ENCODE measurements at places on chromosomes 13 and 19.

DNA sequence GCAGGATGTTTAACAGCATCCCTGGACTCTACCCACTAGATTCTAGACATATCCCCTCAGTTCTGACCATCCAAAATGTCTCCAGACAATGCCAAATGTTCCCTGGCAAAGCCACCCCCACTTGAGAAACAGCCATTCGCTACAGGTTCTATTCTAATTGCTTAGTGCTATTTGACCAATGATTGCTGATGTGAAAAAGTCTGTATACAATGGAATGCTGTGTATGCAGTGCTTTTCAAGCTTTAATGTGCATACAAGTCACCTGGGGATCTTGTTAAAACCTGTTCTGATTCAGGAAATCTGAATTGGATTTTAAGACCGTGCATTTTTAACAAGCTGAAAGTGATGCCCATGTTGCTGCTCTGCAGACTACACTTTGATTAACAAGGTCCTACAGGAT, 331.8 kb upstream of the KLF12 start:
- no peak for DNase-seq

GRCh38 chr13:50678464-50679162, 164.9 kb downstream of the DLEU7 start:
- no peak for DNase-seq

DNA sequence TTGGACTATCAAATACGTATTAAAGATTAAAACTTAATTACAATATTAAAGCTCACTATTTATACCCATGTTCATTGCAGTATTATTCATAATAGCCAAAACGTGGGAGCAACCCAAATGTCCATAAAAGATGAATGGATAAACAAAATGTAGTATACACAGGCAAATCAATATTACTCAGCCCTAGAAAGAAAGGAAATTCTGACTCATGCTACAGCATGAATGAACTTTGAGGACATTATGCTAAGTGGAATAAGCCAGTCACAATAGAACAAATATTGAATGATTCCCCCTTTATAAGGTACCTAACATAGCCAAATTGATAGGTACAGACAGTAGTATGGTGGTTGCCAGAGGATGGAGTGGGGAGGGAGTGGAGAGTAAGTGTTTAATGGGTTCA, 457.3 kb downstream of the FGF14 start:
- no peak for DNase-seq

GRCh38 chr13:97574926-97575325, 141.0 kb downstream of the RAP2A start:
- DNase-seq = no peak

- no peak for DNase-seq
Observed at GRCh38 chr13:23883255-23883654, 5.9 kb downstream of the MIPEP start.

GRCh38 chr13:21980049-21980448, 309.2 kb downstream of the FGF9 start:
- no peak for DNase-seq

DNA sequence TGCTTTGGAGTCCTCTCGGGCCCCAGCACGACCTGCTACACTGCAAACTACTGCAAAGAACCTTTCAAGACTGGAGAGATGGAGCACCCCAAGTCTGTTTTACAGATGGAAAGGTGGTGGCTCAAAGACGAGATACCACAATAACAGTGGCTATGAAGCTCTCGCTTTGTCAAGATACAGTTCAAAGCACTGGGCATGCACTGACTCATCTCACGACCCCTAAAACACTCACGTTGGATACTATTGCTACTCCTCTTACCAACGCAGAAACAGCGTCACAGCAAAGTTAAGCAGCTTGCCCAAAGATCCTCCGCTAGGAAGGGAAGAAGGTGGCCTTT, 24.0 kb upstream of the LAIR1 start:
- no peak for DNase-seq

- DNase-seq = peak; percentile 45
Observed at GRCh38 chr13:29702912-29703351, 107.4 kb upstream of the SLC7A1 start.

DNA sequence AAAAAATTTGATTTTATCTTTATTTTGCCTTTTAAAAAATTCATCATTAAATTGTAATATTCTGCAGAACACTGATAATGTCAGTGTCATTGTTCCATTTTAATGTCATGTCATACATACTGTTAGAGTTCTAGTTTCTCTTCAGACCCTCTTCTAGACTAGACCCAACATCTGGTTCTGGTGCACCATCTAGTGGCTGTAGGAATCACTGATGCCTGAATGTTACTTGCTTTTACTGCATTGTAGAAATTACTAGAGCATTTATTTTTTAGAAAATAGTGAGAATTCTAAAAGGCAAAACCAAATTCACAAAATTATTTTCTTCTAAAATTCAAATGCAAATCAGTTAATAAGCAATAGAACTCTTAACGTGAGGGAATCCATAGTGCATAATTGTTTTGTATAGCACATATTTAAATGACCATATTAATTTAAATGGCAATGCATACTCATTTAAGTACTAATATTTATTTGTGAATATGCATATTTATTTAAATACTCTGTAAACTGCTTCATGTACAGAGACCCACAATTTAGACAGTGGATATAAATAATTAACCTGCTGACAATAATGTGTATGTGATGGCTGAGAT, 425.7 kb downstream of the KLF12 start:
- no peak for DNase-seq

DNA sequence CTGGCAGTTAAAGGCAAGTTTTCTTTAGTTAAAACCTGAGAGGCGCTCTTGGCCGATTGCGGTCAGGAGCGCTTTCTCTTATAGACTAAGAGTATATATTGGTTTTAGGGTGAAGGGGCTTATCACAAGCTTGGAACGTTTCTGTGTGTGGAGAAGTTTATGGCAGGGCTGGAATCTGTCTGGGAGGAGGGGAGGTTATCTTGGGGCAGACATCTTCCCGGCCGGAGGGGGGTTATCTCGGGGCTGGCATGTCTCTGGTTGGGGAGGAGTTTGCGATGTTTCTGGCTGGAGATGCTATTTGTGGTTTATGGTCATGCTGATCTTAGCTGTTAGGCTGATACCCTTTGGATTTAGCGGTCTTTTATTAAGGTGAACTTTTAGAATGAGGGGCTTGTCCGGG, 18.3 kb downstream of the KDM4B start:
- DNase-seq = no peak

- no peak for DNase-seq
Observed at GRCh38 chr13:102260256-102260655, 141.6 kb downstream of the FGF14 start.

GRCh38 chr19:50628146-50628545, 11.5 kb downstream of the SYT3 start:
- no peak for DNase-seq

- peak; percentile 25 for DNase-seq
Observed at GRCh38 chr19:55590617-55591016, 8.7 kb downstream of the FIZ1 start.

DNA sequence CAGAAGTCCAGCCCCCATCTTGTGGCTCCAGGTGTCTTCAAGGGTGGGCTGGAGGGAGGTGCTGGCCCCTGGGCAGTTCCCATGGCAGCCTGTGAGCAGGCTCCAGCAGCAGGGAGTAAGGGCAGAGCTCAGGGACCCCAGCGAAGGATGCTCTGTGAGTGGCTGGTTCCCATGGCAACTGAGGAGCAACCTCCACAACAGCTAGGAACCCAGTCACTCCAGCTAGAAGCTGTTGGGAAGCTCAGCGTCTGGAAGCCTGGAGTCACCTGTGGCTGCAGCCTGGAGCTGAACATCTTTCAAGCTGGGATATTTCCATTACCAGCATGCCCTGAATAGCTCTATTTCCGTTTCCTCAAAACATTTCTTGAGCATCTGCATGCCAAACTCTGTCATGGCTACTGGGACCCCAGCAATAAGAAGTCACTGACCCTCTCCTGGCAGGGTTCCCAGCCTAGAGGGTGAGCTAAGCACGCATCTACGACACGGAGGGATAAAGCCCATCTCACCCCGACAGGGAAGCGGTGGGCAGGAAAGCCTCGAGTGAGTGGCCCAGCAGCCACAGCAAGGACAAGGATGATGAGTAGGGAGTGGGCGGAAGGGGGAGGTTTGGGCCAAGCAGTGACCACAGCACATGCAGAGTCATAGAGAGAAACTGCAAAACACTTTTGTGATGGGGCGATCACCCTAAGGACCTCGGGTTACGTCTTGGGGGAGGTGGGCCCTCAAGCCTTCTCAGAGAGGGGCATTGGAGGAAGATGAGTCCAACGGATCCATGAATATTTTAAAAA, 52.6 kb downstream of the ALOX5AP start:
- DNase-seq = no peak

DNA sequence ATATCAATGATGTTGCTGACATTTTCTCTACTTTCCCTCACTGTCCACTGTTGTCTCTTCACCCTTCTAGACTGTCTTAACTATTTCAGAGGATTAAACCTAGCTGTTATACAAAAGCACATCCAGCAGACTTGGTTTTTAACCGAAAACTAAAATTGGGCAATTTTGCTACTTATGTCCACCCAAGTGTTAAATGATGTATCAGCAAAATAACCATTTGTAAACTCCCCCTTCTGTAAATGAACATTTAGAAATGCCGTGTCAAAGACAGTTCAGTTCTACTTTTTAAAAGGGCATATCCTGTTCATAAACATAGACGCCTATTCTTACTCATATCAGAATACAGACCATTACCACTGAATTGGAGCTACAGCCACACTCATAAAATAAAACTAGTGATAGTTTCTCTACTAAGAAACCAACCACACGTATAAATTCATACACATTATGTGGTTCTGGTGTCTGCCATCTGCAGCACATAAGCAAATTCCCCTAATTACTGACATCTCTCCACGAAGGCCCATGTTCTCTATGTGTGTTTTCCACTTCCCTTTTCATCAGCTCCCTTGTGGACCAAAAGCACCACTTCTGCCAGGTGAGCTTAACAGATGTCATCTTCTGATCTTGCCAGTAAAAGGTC, 1091.8 kb downstream of the PCDH9 start:
- no peak for DNase-seq

DNA sequence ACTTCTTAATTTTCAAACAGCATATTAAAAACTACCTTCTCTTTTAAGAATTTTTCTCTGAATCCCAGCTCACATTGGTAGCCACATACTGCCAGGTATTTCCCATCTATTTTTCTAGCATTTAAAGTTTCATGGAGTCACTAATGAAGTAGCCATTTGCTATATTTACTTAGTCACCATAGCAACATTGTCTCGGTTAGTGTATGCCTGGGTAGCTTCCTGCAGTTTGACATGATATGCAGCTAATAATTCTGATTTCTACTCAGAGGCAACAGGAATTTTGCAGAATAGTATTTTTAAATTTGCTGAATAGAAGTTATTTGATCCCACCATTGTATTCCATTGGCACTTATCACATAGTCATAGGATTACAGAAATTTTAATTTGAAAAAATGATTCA, 30.9 kb upstream of the KCTD4 start:
- no peak for DNase-seq

- DNase-seq = no peak
Observed at GRCh38 chr13:44274771-44275205, 98.8 kb upstream of the SERP2 start.

GRCh38 chr13:24911133-24911908, 147.4 kb downstream of the RNF17 start:
- DNase-seq = no peak

DNA sequence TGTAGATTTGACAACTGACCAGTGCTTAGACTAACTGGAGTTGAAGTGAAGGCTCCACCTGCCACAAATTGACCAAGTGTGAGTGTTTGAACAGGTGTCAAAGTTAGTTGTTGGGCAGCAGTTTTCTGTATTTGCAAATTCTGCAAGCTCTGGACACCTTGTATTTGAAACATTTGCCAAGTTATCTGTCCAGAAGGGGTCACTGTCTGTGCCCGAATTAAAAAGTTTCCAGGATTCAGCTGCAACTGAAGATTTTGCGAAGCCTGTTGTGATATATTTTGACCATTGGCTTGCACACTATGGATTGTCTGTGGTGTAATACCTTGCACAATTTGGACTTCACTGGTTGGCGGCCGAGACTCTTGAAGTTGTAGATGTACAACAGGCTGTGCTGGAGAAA, 1690.7 kb downstream of the SLITRK5 start:
- no peak for DNase-seq

GRCh38 chr19:33954686-33955085, 158.0 kb downstream of the KCTD15 start:
- no peak for DNase-seq

DNA sequence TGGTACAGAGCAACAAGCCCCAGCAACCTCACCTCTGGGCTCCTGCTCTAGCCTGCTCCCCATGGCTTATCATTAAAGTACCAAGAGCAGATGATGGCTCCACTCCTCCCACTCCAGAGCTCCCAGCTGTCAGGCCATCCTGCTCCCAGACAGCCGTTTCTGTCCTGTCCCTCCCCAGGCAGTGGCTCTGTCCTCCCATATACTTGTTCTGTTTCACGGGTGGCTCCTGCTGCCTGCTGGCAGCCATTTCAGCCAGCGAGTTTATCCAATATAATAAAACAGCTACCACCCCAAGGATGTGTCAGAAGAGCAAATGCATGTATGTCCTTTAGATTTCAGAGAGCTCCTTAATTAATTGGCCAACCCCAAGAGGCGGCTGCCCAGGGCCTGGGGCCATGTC, 79.4 kb upstream of the VSTM2B start:
- no peak for DNase-seq

DNA sequence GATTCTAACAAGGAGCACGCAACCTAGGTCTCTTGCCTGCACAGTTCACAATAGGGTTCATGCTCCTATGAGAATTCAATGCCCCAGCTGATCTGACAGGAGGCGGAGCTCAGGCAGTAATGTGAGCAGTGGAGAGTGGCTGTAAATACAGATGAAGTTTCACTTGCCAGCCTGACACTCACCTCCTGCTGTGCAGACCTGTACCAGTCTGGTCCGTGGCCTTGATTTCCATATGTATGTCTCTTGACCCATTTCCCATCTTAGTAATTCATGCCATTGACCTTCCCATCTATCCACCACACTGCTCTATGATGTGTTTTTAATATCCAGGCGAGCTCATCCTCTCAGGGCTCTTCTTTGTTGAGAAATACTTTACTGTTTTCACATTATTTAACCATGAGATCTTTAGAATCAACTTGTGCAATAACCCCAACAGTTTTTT, 95.2 kb downstream of the LRCH1 start:
- DNase-seq = no peak

- peak; percentile 73 for DNase-seq
Observed at GRCh38 chr19:37999309-38000213, 92.6 kb downstream of the SIPA1L3 start.

GRCh38 chr13:101785858-101786257, 333.4 kb downstream of the ITGBL1 start:
- peak; percentile 44 for DNase-seq

Data from right cardiac atrium (tissue), 5 donors.